Thoracic aorta (tissue), 2 donors: ENCODE measurements at places on chromosomes 5 and 9.

- no peak for DNase-seq
- H3K27ac ChIP-seq = peak overlapping the region; percentile 94
- peaks cover 22% of the 10 kb centered on the region for H3K4me1 ChIP-seq
- no peaks in the 10 kb centered on the region for H3K36me3 ChIP-seq
- H3K4me3 ChIP-seq = peak overlapping the region; percentile 13
- H3K27me3 ChIP-seq = no peaks in the 10 kb centered on the region
Observed at GRCh38 chr5:172732201-172732865, 38.7 kb downstream of the DUSP1 start.

- H3K27me3 ChIP-seq = no peaks in the 10 kb centered on the region
- H3K36me3 ChIP-seq = no peaks in the 10 kb centered on the region
- no peak overlapping the region for H3K4me3 ChIP-seq
- H3K27ac ChIP-seq = no peak overlapping the region
Observed at GRCh38 chr5:92694067-92694466, 887.0 kb downstream of the NR2F1-AS1 start.

DNA sequence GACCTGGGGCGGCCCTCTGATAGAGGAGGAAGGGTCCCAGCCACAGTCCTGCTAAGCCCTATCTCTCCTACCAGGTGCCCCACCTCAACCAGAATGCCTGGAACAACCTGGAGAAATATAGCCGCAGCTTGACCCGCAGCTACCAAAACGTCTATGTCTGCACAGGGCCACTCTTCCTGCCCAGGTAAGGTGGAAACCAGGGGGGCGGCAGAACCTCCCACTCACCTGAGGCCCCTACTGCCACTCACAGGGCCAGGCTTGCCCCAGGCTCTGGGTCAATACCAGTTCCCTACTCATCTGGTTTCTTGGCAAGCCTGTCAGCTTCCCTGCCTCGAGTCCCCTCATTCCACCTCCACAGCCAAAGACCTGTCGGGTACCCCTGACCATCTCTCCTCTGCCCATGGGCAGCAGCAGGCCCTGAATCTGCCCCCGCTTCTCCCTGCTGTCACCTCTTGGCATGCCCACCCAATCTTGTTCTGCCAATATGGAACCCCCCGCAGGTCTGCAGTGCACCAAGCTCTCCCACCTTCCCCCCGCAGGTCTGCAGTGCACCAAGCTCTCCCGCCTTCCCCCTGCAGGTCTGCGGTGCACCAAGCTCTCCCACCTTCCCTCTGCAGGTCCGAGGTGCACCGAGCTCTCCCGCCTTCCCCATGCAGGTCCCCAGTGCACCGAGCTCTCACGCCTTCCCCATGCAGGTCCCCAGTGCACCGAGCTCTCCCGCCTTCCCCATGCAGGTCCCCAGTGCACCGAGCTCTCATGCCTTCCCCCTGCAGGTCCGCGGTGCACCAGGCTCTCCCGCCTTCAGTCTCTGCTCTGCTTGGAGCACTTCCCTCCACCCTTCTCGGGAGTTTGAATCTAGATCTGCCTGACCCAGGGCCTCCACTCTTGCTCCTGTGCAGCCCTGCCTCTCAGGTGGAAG, 2.6 kb downstream of the ENDOG start:
- no peaks in the 10 kb centered on the region for H3K27me3 ChIP-seq
- peaks cover 26% of the 10 kb centered on the region for H3K36me3 ChIP-seq
- H3K4me3 ChIP-seq = no peak overlapping the region
- H3K27ac ChIP-seq = no peak overlapping the region
- DNase-seq = no peak

GRCh38 chr9:15915711-15916110, 362.9 kb downstream of the CCDC171 start:
- H3K27me3 ChIP-seq = no peaks in the 10 kb centered on the region
- DNase-seq = no peak
- no peaks in the 10 kb centered on the region for H3K36me3 ChIP-seq
- no peak overlapping the region for H3K4me3 ChIP-seq
- H3K4me1 ChIP-seq = no peaks in the 10 kb centered on the region

DNA sequence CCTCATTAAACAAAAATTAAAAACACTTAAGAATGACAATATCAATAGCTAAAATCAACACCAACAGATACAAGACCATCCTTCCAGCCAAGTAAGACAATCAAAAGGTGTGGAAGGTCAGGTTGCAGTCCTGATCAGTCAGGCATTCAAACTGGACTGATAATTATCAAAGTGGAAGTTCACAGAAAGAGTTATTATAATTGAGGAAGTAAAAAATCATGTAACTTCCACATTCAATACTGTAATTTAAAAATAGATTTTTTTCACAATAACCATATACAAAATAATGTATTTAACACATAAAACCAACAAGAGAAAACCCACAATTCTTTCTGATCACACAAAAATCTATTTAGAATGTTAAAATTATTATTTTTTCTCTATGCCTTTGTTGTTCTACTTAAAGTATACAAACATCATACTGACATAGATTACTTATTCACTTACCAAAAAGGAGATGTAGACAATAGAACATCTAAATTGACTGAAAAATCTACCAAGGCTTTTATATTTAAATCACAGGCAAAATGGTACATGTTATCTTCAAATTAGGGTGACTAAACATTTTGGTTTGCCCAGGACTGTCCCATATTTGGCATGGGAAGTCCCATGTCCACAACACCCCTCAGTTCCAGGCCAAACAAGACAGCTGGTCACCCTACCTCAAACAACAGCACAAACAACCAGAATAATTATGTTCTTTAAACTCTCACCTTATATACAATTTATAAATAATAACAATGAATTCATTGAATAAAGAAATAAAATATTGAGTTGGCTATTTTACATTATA, 142.5 kb upstream of the SLC24A2 start:
- H3K36me3 ChIP-seq = no peaks in the 10 kb centered on the region
- DNase-seq = no peak
- no peaks in the 10 kb centered on the region for H3K4me1 ChIP-seq
- H3K27ac ChIP-seq = no peak overlapping the region
- H3K4me3 ChIP-seq = no peak overlapping the region

GRCh38 chr9:74887041-74887980, at the start of gene TRPM6:
Gene TRPM6, minus strand, starts transcription at chr9:74887921. Its CDS starts 65 bp downstream, at chr9:74887856.
- peak; percentile 21 for DNase-seq
- H3K4me3 ChIP-seq = peak within 1 kb of the TSS; percentile 74
- H3K27me3 ChIP-seq = no peaks in the 10 kb centered on the region
- H3K36me3 ChIP-seq = no peaks in the 10 kb centered on the region
- no peaks in the 10 kb centered on the region for H3K4me1 ChIP-seq

DNA sequence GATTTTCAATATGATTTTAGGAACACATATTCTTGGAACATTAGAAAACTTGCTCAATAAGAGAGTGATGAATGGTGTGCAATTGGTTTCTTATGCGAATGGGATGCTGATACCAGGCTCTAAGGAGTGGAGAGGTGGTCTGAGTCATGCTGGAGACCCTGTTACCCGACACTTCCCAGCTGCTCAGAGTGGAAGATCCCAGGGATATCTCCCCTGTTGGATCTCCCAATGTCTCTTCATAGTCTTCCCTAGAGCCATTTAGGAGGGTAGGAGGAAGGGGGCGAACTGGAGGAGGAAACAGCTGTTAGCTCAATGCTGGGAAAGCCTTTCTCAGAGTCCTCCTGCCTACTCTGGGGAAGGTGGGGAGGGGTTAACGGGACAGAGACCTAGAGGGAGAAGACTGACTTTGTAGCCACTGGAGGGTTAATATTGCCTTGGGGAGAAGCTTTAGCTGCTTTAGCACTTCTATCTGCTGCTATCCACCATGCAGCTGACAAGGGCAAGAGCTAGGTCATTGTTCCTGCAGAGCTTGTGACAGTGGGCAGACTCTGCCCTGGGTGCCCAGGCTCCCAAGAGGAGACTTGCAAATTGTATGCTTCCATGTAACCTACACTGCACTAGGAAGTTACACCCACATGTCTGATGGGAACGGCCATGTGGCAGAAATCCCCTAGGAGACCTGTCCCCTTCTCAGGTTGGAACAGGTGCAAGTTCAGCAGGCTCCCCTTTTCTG, 301.0 kb downstream of the GADD45G start:
- DNase-seq = no peak
- no peak overlapping the region for H3K4me3 ChIP-seq
- no peaks in the 10 kb centered on the region for H3K27me3 ChIP-seq

GRCh38 chr9:84224246-84224645, 116.3 kb downstream of the SLC28A3 start:
- H3K4me3 ChIP-seq = no peak overlapping the region
- no peak overlapping the region for H3K27ac ChIP-seq
- H3K27me3 ChIP-seq = no peaks in the 10 kb centered on the region

DNA sequence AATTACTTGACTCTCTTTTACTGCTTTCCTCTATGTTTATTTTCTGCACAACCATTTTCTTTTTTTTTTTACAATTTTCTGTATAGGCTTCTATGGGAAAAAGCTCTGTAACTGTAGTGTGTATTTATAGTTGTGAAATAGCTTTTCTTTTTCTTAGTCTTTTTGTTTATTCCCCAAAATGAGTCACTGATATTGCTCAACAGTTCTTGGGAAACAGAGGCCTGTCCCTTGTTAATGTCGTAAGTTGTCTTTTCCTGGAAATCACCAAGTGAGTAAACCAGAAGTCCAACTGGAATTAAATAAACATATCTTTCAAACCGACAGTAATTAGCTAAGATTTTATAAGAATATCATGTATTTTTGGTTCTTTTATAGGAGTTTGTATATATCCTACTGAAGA, 325.1 kb upstream of the PRR16 start:
- no peaks in the 10 kb centered on the region for H3K36me3 ChIP-seq
- DNase-seq = no peak
- peak overlapping the region; percentile 75 for H3K27ac ChIP-seq

GRCh38 chr9:100473276-100474081, 530 bp downstream of the TMEFF1 start:
- H3K27me3 ChIP-seq = no peaks in the 10 kb centered on the region
- H3K4me3 ChIP-seq = peak overlapping the region; percentile 71
- peaks cover 9% of the 10 kb centered on the region for H3K4me1 ChIP-seq

GRCh38 chr9:123107639-123108285, 74.3 kb downstream of the GPR21 start:
- H3K27ac ChIP-seq = no peak overlapping the region
- peaks cover 8% of the 10 kb centered on the region for H3K4me1 ChIP-seq
- H3K27me3 ChIP-seq = no peaks in the 10 kb centered on the region
- H3K4me3 ChIP-seq = no peak overlapping the region
- DNase-seq = no peak

DNA sequence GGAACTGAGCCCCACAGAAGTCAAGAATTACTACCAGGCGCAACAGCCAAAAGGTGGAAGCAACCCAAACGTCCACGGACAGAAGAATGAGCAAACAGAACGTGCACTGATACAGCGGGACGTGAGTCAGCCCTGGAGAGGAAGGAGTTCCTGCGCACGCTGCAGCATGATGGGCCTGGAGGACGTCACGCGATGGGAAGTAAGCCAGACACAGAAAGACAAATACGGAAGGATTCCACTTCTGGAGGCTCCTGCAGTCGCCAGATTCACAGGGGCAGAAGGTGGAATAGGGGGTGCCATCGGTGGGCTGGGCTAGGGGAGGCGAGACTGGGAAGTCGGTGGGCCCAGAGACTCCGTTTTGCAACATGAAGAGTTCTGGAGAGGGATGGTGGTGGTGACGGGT, 80.3 kb upstream of the PHYKPL start:
- H3K27ac ChIP-seq = no peak overlapping the region
- no peaks in the 10 kb centered on the region for H3K4me1 ChIP-seq
- H3K36me3 ChIP-seq = no peaks in the 10 kb centered on the region
- no peak for DNase-seq
- no peaks in the 10 kb centered on the region for H3K27me3 ChIP-seq

GRCh38 chr5:141680751-141681201, 1.3 kb downstream of the ARAP3 start:
- H3K36me3 ChIP-seq = no peaks in the 10 kb centered on the region
- peak overlapping the region; percentile 39 for H3K27ac ChIP-seq
- H3K27me3 ChIP-seq = no peaks in the 10 kb centered on the region
- H3K4me1 ChIP-seq = peaks cover 4% of the 10 kb centered on the region
- no peak for DNase-seq

DNA sequence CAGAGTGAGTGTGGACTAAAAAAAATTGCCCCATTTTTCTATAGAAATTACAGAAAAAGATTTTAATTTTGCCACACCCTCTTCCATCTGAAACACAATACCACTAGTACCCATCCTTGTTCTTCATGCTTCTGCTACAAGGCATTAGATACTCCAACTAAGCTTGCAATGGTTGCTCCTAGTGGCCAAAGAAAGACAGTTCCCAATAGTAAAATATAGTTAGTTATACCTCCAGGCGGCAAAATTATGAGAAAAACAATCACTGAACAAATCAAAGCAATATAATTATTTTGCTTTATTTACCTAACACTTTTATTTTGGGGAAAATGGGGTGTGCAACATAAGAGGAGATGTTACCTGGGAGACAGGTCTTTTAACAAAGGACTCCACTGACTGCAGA, 101.2 kb downstream of the RAPGEF6 start:
- no peak overlapping the region for H3K4me3 ChIP-seq
- DNase-seq = no peak
- H3K27me3 ChIP-seq = no peaks in the 10 kb centered on the region
- no peak overlapping the region for H3K27ac ChIP-seq
- no peaks in the 10 kb centered on the region for H3K36me3 ChIP-seq

DNA sequence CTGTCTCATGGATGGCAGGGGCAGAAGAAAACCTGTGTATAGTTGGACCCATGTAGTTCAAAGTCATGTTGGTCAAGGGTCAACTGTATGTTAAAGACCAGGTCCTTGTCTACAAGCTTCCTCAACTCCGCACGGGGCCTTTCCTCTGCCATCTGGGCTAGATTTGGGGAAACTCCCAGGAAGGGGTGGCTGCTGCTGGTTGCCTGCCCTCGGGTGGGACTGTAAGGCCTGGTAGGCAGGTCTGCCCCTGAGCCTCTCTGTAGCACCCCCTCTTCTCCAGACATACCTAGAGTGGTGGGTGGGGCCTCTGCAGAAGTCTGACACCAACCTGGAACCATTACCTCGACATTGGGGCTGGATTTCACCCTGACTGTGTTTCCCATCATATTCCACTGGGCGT, 15.2 kb downstream of the ENHO start:
- no peak overlapping the region for H3K4me3 ChIP-seq
- peaks cover 11% of the 10 kb centered on the region for H3K4me1 ChIP-seq

- peak overlapping the region; percentile 74 for H3K4me3 ChIP-seq
- peaks cover 25% of the 10 kb centered on the region for H3K4me1 ChIP-seq
Observed at GRCh38 chr9:70420441-70421271, 6.2 kb upstream of the KLF9 start.

GRCh38 chr5:56415356-56415765, 182.2 kb upstream of the ANKRD55 start:
- no peaks in the 10 kb centered on the region for H3K36me3 ChIP-seq
- H3K27me3 ChIP-seq = no peaks in the 10 kb centered on the region
- peak; percentile 6 for DNase-seq
- H3K27ac ChIP-seq = peak overlapping the region; percentile 64
- H3K4me1 ChIP-seq = peaks cover 33% of the 10 kb centered on the region

- no peaks in the 10 kb centered on the region for H3K4me1 ChIP-seq
- no peaks in the 10 kb centered on the region for H3K27me3 ChIP-seq
- no peak for DNase-seq
- no peak overlapping the region for H3K4me3 ChIP-seq
Observed at GRCh38 chr9:134914501-134914834, 3.2 kb downstream of the FCN1 start.
